ENCODE measurements at places on chromosomes 13 and 19.

DNA sequence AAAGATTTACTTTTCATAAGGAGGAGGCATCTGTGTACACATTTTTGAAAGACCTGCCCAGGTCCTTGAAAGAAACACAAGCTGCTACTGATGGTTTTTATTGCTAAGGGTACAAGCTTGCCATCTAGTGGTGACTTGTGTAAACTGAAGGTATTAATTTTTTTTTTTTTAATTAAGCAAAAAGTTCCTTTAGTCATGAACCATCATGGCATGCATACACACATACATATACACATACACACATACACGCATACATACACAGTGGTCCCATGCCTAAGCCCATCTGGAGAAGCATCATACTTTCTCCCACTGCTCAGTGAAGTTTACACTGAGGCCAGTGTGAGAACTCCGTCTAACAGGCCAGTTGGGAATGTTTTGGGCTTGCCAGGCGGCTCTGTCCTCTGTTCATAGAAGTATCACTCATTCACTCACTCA is 312.5 kb downstream of the DCLK1 start:
- no peak for DNase-seq

DNA sequence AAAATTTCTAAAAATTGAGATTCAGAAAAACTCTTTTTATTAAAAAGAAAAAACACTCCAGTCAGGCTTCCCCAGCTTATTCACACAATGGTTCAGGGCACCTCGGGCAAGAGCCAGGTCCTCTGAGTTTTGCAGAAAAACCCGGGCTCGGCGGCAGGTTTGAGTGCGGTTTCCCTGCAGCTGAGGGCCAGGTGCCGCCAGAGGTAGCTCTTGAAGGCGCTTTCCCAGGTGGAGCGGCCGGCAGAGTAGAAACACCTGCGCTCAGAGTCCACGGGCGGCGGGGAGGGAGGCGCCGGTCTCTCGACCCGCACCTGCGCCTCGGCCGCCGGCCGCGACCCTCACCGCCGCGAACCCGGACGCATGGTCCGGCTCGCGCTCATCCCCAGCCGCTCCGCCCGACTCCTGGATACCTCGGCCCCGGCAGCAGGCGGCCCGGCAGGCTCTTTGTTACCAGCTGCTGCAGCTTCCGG is 444 bp downstream of the PROSER1 start:
- DNase-seq: no peak

GRCh38 chr19:48907671-48908070 is 7.6 kb downstream of the NUCB1 start:
- DNase-seq: no peak

GRCh38 chr19:40974633-40975037 is 16.4 kb upstream of the CYP2B6 start:
- peak; percentile 81 for DNase-seq

DNA sequence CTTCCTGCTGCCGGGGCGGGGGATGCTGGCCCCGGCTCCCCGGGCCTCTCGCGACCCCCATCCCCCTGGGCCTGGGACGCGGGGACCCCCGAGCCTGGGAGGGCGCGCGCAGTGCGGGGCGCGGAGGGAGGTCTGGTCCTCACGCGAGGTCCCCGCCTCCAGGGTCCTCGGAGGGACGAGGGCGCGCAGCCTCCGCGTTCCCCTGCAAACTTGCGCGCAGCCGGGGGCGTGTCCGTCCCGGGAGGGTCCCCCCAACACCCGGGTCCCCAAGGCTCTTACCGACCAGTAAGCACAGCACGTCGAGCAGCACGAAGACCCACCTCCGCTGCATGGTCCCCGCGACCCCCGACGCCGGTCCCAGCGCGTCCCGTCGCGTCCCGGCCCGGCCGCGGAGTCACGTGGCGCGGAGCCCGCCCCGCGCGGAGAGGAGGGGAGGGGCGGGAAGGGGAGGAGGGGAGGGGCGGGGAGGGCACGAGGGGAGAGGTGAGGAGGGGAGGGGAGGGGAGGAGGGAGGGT is at the start of gene PLPP2:
TSS of gene PLPP2 (minus strand) at position 398 of the 516 bp plus-strand sequence. CDS start at position 331, 67 bp downstream.
- DNase-seq: peak; percentile 26

GRCh38 chr13:104750377-104750776 is 1684.2 kb upstream of the SLC10A2 start:
- DNase-seq: no peak

DNA sequence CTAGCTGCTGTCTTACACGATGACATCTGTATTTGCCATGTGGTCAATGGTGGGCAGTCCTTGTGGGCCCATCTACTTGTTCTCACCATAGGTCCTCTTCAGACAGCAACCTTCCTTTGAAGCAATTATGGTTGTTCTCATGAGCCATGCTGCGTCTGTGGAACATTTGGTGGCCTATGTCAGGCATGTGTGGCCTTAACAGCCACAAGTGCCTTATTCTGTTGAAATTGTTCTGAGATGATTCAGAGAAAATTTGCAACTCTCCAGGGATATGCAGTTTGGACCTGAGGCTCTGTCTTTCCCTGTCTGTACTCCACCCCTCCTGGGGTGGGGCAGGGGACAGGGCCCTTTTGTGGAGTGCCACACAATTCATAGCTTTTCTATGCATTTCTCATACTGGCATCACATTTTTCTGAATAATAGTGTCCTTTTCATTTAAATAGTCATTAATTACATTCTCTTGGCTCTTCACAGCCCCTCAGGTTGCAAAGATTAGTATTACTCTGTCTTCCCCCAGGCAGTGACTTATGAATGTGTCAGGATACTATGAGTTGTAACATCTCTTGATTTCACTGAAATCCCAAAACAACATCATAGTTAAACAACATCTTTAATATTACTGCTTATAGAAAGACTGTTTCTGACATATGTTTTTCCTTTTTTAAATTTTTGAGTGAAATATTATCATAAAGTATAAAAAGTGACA is 102.1 kb downstream of the ITGBL1 start:
- DNase-seq: no peak

DNA sequence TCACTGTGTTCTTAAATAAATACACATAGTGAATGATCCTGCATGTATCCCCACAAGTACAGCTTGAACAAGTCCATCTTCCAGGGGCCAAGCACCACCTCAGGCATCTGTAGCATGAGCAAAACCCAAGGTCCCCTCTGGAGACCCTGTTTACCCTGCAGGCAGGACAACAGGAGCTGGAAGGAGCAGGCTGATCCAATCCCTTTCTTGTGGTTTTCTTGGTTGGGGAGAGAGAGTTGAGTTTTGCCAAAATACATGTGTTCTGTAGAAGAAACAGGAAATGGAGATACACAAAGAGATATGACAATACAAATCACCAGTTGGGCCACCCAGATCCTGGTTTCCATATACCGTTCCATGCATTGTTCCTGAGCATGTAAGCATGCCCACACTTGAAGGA is 92.8 kb downstream of the SHISA2 start:
- DNase-seq: no peak

DNA sequence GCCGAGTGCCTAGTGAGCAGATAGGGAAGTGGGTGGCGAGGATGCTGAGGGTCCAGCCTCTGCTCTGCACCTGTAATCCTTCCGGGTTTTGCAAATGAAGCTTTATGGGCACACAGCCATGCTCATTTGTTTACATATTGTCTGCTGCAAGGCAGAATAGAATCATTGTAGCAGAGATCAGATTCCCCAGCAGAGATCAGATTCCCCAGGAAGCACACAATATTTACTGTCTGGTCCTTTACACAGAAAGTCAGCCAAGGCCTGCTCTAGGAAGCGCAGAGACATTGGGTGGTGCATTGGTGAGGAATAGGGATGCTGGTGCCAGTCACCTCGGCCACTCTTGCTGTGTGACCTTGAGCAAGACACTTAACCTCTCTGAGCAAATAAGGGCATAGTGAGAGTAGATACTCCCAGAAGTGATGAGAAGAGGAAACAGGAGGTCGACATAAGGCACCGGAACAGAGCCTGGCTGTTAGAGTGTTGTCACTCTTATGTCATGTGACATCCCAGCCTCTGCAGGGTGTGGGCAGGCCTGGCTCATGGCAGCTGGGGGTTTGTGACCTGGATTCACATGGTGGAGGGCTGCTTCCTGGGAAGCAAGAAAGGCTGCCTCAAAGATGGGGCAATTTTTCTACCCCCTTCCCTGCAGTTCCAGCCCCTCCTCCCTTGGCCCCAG is 25.6 kb downstream of the CARM1 start:
- DNase-seq: no peak
